Tibial nerve (tissue), 4 donors: ENCODE measurements at places on chromosomes 7 and 10. TPM values are rescaled to one million over a fixed set of nuclear protein-coding genes. Genes with fewer than 3 reads are reported as not detected.
A peak's percentile ranks its signal among the peaks of the same experiment; 100 is the strongest.

Gene HEPACAM2
- not detected for total RNA-seq

Gene HABP2
- total RNA-seq: not detected

Gene CXCL12
- 96.9 TPM for total RNA-seq

Gene ITPRID1
- not detected for total RNA-seq

Gene ENO4
- not detected for total RNA-seq

Gene HTR5A
- not detected for total RNA-seq

Gene HOXA13
- total RNA-seq: 1.5 TPM

Gene NRG3
- 0.84 TPM for total RNA-seq

Gene GRM8
- 1.5 TPM for total RNA-seq

Gene ELAPOR2
- total RNA-seq: 27.3 TPM

Gene PDSS1
- 5.0 TPM for total RNA-seq

Gene NFE2L3
- 5.7 TPM for total RNA-seq

DNA sequence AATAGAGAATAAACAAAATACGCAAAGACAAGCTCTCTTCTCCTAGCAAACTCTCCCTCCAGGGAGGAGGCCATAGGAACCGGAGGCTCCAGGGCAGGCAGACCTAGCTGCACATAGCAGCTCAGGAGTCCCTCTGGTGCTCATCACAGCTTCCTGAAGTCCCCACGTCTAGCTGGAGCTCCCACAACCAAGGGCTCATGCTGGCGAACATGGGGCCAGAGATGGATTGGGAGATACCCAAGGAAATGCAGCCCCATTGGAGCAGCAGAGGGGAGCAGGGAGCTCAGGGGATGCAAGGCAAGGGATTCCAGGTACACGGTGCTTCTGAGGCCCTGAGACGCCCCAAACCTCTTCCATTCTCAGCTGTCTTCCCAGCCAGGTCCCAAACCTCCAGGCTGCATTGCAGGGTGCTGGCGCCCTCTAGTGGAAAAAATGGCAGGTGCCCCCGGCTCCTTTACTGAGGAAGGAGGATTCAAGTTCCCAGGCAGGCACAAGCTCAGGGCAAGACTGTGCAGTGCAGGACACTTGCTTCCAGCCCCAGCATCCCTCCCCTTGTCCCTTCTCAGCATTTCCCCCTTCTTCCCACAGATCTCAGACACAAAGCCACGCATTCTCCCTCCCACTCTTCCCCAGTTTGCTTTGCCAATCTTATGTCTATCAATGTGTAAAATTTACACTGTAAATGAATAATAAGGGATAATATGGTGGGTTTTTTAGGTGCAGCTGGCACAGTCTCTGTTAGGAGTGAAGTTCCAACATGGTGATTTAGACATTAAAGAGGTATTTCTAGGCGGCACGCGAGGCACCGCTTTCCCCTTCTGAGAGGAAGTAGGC, 46.2 kb downstream of the GPAM start:
- DNase-seq: peak; percentile 85

DNA sequence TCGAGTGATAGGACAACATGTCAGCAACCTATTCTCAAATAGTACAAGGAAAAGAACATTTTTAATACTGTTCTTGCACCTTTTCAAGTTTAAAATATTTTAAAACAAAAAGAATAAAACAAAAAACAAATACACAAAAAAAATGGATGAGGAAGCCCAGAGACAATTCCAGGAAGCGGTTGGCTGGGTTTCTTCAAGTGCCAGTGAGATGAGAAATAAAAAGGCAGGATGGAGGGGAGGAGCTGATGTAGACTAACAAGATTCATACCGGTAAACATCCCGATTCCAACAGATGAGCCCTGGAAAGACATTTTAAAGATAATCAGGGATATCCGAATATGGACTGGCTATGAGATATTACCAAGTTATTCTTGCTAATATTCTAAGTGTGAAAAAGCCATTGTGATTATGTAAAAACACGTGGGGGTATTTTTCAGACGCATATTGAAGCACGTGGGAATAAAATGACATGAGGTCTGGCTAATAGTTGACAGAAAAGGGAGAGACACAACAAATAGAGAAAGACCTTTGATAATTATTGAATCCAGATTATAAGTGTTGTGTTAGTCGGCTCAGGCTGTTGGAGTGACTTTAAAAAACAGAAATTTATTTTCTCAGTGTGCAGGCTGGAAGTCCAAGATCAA, 101.3 kb upstream of the LRRC4 start:
- no peak for DNase-seq

DNA sequence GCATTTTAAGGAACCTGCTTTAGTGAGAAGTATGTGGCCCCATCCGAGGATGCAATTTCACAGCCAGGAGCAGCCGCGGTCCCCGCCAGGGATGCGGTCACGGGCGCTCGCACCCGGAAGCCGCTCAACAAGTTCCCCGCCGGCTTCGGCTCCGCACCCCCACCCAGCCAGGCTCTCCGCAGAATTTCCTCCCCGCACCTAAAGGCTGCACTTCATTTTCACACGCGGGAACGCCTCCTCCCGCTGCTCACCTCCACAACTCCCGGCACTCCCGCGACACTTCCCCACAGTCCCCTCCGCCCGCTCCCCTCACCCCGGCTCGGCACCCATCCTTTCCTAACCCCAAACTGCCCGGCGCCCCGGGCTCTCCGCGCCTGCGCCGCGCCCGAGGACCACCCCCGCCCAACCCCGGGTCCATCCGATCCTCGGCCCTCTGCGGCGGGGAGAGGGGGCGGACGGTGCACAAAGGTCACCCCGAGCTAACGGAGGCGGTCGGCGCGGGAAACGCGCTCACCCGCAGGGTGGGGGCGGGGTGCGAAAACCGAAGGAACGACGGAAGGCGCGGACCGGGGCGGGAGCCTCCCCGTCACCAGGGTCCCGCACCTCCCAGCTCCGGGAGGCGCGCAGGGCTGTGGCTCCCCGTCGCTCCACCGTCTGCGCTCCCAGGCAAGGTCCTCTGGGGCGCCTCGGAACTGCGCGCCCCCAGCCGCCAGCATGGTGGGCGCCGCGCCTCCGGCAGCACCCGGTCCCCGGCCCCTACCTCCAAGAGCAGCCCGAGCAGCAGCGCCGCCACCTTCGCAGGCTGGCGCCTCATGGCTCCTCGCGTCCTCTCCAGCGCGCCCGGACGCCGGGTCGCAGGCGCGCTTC, 558 bp downstream of the VOPP1 start:
- no peak for DNase-seq

DNA sequence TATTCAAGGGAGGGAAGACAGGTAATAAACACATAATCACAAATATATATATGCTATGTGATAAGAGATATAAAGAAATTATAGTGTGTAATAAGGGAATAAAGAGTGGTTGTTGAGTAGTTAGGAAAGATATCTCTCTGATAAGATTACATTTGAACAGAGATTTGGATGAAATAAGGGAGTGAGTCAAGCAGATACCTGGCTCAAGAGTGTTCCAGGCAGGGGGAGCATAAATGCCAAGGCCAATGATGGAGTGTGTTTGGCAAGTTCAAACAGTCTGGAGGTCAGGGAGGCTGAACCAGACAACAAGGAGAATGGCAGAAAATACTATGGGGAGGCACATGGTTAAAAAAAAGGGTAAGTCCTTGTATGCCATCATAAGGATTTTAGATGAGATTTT, 4.8 kb upstream of the GNAI1 start:
- DNase-seq: no peak

DNA sequence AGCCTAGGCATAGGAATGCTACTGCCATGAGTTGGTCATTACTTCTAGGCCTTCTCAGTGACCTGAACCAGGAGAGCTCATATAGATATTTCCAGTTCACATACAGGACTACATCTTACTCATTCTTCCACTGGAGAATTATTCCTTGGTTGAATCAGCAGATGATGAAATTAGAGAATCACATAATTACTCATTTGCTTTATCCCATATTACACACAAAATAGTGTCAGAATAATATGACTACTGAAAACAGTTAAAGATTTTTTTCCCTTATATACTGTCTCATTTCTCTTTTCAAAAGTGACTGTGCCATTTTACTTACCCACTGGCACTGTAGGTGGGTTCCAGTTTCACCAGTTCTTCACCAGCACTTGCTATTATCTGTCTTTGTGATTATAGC, 18.5 kb downstream of the BMS1 start:
- DNase-seq: no peak

GRCh38 chr7:145350334-145350733, 514.5 kb upstream of the TPK1 start:
- DNase-seq: no peak

- DNase-seq: no peak
These were observed 65.5 kb downstream of the CPVL start for GRCh38 chr7:29080803-29081202.

DNA sequence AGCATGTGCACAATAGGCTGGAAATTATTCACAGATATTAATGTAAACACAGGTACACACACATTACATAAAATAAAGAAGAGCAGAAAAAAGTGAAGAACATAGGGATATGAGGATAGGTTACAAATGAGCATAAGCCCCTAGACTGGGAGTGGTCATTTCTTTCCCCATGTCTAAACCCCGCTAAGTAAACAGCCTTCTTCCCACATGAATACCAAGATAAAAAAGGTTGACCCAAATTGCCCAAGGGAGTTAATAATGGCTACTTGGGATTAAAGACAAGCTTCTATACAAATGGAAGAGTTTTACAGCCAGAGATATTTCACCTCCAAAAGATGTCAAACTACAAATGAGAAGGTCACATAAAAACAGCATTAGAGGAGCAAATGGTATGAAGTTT, 527.1 kb upstream of the CELF2 start:
- no peak for DNase-seq

DNA sequence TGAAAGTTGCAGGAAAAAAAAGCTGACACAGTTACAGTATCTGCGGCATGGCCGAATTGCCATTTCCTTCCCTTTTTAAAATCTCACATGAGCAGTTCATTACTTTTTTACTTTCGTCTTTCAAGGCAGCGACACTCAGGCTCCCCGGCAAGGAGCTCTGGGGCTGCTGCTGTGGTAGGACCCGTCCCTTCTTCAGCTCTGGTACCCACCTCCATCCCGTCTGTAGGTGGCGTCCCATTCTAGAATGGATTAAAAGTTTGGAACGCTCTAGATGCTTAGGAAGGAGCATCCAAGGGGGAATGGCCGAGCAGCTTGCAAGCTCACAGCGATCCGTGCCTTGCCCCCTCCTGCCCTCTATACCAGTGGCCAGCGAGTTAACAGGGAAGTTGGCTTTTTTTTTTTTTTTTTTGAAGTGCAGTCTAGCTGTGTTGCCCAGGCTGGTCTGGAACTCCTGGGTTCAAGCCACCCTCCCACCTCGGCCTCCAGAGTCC, 22.8 kb upstream of the TTYH3 start:
- DNase-seq: no peak

DNA sequence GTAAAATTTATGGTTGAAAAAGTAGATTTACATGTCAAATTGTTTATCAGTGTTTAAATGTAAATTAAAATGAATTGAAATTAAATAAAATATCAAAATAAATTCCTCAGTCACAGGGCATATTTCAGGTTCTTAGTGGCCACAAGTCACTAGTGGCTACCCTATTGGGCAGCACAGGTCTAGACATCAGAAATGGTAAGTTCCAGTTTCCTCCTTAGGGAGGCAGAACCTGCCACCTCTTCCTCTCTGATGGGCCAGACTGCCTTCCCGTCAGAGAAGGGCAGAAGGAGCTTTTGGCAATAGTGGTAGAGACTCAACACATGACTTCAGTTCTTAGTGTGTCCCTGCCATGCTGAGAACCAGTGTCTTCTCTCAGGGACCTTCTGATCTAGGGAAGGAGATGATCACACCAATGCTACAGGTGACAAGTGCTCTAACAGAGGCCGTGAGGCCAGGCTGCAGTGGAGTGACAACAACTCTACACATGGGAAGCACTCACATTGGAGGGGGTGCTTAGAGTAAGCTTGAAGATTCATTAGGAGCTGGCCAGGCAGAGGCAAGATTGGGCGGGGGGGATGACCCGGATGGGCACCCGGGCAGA, 14.4 kb upstream of the PCBD1 start:
- DNase-seq: no peak

- no peak for DNase-seq
These were observed 43.5 kb downstream of the VTI1A start for GRCh38 chr10:112490545-112490944.

DNA sequence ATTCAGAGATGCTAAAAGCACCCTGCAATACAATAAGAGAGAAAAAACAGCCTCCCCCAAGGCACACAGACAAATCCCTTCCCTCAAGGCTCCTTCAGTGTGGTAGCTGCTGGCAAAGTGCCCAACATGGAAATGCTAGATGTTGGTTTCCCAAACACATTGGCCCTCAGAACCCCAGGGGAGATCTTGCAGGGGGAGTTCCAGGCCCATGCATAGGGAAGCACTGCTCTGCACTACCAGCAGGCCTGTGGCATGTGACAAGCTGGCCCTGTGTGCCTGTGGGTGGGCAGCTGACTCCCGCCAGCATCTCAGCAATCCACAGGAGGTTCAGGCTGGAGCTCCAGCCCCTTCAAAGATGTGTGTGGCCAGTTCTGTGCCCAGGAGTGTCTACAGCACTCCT, 16.8 kb upstream of the CSGALNACT2 start:
- DNase-seq: no peak

DNA sequence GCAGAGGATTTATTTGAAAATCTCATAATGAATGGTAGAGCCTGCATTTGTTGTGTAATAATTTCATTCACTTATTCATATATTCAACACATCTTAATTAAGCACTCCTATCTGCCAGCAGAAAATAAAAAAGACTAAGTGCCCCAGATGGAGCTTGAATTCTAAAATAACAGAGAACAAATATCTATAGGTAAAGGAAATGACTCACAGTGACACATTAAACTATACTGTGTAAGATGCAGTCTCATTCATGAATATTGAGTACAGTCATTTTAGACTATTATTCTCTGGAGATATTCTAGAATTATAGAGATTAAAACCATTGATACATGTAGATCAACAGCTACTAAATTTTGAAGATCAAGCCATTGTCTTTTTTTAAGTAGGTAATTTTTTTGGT, 72.1 kb downstream of the PTPRZ1 start:
- no peak for DNase-seq

DNA sequence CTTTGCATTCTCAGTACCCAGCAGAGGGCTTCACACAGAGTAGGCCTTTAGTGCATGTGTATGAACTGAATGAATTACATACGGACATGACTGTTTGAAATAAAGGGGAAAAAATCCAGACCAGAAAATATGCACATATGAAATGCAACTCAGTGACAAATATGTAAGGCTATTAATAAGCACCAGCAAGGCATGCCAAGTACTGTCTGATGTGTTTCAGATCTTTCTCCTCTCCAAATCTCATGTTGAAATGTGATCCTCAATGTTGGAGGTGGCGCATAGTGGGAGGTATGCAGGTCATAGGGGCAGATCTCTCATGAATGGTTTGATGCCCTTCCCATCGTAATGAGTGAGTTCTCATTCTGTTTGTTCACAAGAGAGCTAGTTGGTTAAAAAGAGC, 87.3 kb upstream of the TOMM7 start:
- no peak for DNase-seq

- no peak for DNase-seq
These were observed 109.8 kb upstream of the ELMO1 start for GRCh38 chr7:37558320-37559096.

GRCh38 chr7:50762337-50762736, 20.4 kb downstream of the GRB10 start:
- no peak for DNase-seq

GRCh38 chr10:93266858-93267257, 193.2 kb downstream of the CYP26A1 start:
- no peak for DNase-seq

GRCh38 chr10:121687095-121687813, 89.0 kb upstream of the FGFR2 start:
- DNase-seq: no peak
